Right kidney (tissue), 9 donors: ENCODE measurements at places on chromosomes 11 and 22.

DNA sequence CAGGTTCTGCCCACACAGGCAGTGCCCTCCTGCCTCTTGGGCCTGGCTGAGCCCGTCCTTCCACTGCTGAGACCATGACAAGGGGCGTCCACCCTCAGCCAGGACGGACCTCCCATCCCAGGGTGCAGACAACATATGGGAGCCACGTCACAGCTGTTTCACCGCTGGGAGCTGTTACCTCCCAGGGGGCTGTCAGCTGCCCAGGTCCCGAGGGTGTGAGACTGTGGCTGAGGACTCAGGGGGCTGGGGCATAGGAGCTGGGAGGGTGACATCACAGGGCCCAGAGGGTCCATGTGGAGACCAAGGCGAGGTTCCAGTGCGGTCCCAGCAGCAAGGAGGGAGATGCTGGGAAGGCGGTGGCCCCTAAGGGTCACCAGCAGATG lies 17.9 kb upstream of the CTSD start:
- DNase-seq, result no peak

GRCh38 chr11:1728931-1729691 lies 21.3 kb downstream of the IFITM10 start:
- no peak for DNase-seq

GRCh38 chr11:8223513-8223900 lies 40.2 kb downstream of the LMO1 start:
- no peak for DNase-seq

DNA sequence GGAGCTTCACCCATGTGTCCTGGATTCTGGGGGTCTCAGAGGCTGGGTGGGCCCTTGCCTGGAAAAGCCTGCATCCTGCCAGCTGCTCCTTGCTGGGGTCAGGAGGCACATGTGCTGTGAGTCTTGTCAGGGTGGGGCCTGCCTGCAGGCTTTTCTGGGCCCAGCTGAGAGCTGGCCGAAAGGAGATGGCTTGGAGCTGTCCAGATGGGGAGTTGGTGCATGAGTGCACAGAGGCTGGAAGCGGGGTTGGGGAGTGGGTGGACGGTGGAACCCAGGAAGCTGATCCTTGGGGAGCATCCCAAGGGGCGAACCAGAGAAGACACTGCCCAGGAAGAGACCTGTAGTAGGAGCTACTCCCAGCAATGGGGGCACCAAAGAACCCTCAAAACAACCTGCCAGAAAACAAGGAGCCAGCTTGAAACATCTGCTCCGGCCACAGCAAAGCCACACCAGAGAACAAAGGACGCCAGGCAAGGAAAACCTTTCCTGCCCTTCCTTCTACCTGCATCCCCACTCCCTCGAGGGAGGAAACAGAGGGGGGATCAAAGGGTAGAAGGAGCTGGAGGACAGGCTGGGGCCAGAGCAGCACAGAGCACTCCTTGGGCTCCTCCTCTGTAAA lies 8.2 kb upstream of the KCTD17 start:
- DNase-seq, result no peak

DNA sequence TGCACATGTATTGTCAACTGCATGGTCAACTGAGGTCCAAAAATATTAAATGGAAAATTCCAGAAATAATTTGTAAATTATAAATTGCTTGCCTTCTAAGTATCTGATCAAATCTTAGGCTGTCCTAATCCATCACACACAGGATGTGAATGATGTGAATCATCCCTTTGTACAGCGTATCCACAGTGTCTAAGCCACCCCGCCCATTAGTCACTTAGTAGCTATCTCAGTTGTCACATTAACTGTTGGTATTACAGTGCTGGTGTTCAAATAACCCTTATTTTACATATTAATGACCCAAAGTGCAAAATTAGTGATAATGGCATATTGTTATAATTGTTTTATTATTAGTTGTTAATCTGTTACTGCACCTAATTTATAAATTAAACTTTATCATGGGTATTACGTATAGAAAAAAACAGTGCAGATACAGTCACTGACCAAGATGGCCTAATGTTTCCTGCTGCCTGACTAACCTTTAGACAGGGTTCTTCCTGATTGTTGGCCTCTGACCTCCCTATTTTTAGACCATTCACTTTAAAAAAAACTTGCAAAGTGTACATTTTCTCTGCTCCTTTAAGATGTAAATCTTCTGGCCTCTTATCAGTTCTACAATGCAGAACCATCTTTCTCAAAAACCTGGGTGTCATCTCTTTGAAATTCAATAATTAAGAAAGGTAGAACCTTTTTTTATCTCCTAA lies 2.9 kb upstream of the SVIP start:
- DNase-seq, result no peak

DNA sequence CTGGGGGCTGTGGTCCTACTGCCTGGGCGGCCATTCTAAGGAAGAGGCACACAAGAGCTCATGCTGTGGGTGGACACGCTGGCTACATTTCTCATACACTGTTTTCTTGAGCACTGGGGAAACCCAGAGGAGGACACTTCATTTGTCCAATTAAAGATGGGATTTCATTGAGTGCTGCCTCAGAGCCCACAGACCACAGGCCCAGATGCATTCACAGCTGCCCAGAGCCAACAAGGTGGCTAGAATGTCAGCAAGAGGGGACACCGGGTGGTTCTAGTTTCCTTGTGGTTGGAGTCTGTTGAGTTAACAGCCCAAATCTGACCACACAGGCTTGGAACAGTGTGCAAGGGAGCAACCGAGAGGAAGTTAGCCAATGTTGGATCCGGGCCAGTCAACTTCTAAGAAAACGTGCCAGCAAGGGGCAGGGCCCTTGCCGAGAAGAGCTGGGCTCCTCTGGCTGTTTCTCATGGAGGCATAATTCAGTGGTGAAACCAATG lies 35.0 kb upstream of the SORL1 start:
- no peak for DNase-seq

DNA sequence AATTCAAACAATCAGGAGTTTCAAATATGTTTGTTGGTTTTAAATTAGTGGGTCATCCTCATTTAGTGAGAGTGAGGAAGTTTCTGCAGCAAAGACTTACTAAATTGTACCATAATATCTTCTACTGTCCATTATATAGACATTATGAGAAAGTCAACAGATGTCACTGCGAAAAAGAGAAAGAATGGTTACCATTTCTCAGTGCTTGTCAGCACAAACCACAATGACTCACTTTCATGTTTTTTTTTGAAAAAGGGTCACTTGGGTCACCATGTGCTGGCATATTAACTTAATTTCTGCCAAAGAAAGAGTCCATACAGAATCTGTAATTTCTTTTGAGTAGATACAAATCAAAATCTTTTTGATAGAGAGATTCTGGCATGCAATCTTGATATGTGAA lies 924.6 kb upstream of the FAT3 start:
- DNase-seq, result no peak

GRCh38 chr11:117807482-117808327 lies 10.7 kb upstream of the DSCAML1 start:
- DNase-seq, result no peak
